Germinal center (tissue), 1 donor: ENCODE measurements at places on chromosomes 12 and 14.
A peak's percentile ranks its signal among the peaks of the same experiment; 100 is the strongest.

DNA sequence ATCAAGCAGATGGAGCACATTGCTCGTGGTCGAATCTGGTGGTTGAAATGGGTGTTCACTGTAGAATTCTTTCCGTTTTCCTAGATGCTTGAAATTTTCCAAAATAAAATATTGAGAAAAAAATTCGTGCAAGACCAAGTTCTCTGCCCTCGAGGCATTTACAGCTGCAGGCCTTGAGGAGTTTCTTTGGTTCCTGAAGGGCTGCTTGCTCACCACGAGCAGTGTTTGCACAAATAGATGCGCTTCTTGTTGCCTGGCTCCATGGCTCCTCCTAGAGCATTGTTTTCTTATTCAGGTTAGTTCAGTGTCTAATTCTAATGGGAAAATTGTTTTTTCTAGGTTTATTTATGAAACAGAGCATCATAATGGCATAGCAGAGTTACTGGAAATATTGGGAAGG, 74.5 kb upstream of the DYNC1H1 start:
- no peak for DNase-seq

DNA sequence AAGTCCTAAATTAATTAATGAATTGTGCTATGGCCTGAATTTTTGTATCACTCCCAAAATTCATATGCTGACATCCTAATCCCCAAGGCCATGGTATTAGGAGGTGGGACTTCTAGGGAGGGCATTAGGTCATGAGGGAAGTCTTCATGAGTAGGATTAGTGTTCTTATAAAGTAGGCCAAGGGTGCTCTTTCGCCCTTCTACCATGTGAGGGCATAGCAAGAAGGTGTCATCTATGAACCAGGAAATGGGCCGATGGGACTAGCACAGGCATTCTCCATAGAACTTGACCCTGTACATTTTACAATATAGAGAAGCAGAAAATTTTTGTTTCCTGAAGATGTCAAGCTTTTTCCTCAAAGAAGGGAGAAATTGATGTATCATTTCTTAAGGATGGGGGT, 12.5 kb downstream of the SYT10 start:
- DNase-seq: no peak

GRCh38 chr12:65925626-65926025, 101.3 kb downstream of the HMGA2 start:
- no peak for DNase-seq

GRCh38 chr12:120538281-120539156, 4.4 kb downstream of the RNF10 start:
- peak; percentile 22 for DNase-seq

DNA sequence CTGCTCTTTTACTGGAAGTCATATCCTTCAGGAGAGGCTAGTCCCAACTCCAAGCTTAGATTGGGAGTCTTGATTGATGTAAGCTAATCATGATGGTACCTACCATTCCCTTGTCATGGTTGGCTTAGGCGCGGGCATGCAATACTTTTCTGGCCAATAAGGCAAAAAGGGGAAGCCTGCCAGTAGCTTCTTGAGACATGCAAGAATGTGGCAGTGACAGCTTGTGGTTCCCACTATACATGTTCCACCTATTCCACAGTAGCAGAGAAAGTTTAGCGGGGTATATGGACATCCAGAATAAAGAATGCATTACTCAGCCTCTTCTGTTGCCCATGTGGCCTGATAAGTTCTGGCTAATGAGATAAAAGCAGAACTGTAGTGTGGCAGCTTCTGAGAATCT, 55.0 kb downstream of the AP5M1 start:
- no peak for DNase-seq

DNA sequence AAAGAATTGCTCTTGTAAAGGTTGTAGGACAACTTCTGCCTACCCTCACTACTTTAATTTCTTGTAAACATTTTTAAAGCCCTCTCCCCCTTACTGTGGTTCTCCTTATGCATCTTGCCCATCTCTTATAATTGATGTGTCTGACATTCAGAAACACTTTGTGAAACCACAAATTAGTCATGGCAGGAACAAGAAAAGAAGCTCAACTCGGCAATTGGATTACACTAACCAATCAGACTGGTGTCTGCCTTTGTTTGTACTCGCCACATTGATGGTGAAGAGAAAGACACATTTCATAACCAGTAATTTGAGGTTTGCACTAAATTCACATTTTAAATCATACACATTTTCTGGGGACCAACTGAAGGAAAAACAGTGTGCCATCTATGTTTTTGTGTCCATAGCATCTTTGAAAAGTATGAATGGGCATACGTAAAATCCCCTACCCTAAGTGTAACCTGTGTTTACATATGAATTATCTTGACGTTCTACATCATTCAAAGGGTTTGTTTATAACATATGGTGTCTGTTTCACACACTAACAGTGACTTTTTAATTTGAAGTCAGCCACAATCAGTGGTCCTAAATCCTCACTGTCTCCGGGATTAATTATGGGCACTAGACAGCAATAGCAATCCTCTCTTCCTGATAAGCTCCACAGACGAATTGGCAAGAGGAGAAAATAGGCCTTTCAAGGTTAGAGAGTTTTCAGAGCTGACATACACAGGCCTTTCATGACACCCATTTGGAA, 49.9 kb downstream of the OTX2 start:
- DNase-seq: no peak

- no peak for DNase-seq
These were observed 53.9 kb upstream of the FICD start for GRCh38 chr12:108461058-108461660.

GRCh38 chr12:51386351-51386750, 4.9 kb downstream of the GALNT6 start:
- DNase-seq: no peak

GRCh38 chr12:91887957-91888356, 257.7 kb downstream of the BTG1 start:
- DNase-seq: no peak

DNA sequence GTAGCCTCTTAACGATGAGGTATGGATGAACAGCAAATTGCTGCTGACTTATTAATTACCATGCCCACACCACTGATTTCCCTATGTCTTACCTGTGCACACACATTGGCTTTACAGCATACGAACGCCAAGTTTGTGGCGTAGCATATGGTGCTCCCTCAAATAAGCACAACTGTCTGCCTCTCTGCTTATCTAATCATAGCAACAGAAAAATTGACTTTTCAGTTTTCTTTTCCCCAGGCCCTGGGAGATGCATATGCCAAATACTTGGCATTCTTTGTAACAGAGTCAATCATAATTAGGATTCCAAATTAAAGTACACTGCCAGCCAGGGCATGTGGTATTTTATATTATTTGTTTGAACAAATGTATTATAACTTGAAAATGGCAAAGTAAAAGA, 625.5 kb downstream of the DIO2 start:
- DNase-seq: no peak

- DNase-seq: no peak
These were observed 171.6 kb downstream of the CALM1 start for GRCh38 chr14:90568405-90568804.

DNA sequence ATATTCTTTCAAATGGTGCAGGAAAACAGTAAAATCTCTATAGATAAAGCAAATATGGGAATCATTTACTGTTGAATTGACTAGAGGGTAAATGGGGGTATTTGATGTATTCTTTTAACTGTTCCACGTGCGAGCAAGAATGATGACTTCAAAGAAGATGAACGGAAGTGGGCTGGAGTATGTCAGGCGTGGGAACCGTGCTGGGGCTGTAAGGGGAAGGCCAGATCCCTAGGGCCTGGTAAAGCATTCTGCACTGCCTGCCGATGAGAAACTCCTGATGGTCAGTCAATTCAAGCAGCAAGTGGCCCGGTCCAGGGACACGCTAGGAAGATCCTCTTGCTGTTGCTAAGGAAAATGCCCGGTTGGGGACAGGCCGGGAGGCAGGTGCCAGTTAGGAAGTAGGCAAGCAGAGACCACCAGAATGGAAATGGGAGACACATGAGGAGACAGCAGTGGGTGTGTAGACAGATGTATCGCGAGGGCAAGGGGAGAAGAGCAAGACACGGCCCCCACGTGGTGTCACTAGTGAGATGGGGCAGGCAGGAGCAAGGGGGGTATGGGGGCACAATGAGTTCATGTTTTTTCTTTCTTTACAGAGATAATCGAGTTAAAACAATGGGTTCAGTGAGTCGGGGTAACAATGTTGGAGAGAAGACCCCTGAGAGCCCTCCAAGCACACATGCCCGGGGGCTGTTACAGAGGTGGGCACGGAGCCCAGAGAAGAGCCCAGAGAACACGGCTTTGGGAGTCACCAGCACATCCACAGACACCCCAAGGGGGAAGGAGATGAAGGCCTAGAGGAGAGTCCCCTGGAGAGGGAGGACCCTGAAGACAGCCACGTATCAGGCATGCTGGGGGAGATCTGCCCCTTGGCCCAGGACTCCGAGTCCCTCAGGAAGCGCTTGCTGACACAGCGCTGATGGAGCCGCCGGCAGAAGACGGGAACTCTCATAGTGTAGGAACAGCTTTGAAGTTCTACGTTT, 37.2 kb downstream of the FBXO21 start:
- no peak for DNase-seq
